Stimulated activated CD8-positive, alpha-beta memory T cell treated with anti-CD3 and anti-CD28 coated beads, Interleukin-2, amount 100 ng/mL, for 1 hour (primary cell): ENCODE measurements at places on chromosomes 13 and 19.

DNA sequence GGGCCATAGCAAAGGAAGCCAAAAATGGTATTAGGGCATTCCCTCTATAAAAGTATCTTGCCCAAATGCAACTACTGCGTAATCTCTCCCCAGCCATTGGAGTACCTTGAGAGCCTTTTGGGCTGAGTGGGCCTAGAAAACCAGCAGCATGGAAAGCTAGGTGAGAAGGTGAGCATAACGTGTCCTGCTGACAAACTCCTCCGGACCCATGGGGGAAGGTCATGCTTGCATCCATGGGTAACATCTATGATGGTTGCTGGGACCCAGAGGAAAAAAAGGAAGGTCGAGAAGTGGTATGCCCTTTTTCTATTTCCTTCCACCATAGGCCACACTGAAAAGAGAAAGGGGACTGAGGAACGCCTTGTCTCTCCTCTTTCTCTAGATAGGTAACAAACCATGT, 57.4 kb downstream of the ZNF728 start:
- DNase-seq: no peak

DNA sequence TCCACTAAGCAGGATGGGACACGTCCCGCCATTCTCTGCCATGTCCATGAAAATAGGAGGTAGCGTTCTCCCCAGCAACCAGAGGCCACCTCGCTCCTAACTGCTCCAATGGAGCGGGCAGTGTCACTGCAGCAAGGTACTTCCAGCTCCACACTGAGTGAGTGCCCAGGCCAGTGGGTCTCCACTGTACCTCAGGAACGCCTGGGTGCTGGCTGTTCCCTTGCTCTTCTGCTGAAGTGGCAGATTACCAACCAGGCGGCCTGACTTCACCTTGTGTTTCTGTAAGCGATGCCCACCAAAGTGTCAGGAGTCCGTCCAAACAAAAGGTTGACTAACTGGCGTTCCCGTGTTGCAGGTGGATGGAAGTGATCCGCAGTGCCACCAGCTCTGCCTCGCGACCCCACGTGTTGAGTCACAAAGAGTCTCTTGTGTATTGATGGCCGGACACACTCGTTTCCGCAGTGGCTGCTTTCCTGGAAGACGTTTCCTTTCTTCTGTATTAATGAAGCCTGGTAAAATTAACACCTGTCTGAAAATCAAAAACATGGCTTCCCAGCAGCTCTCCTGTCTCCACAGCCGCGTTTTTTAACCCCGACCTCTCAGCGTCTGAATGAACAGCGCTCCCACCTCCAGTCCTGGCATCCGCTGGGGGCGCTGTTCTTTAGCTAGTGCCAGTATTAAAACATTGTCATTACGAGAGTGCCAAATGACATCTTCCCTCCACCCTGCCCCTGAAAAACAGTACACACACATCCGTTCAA, 128.8 kb downstream of the STK24 start:
- no peak for DNase-seq

- no peak for DNase-seq
These were observed 150.0 kb downstream of the DPF1 start for GRCh38 chr19:38073841-38074685.

GRCh38 chr13:23513455-23513854, 56.8 kb upstream of the TNFRSF19 start:
- no peak for DNase-seq

DNA sequence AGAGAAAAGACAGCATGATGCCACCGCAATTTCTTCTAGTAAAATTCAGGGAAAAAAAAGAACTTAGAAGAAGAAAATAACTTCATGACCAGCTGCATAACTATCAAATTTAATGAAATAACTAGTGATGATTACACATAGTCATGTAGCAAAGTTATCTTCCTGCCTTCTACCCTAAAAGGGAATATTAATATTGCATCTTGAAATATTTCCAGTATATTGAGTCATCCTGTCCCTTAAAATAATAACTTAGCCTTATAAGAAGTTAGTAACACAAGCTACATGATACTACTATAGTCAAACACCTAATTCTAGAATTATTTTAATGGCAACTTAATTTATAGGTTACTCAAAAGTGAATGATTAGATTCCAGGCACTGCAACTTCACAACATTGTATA, 289.2 kb downstream of the KLF12 start:
- DNase-seq: no peak

DNA sequence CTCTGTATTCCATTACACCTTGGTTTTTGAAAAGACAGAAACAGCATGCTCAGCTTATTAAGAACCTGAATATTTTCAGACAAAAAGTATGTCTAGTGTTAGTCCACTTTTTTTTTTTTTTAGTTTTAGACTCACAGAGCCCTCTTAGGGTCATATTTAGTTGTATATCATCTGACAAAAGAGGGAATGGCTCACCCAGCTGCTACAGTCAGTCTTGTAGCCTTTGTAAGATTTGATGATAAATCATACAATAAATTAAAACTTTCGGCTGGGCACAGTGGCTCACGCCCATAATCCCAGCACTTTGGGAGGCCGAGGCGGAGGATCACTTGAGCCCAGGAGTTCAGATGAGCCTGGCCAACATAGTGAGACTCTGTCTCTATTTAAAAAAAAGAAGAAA, 43.7 kb upstream of the LDLR start:
- no peak for DNase-seq

GRCh38 chr13:105625691-105626090, 909.8 kb downstream of the EFNB2 start:
- no peak for DNase-seq

GRCh38 chr19:45444318-45445041, 20.8 kb upstream of the ERCC1 start:
- DNase-seq: peak; percentile 66

- no peak for DNase-seq
These were observed 404.9 kb downstream of the FGF14 start for GRCh38 chr13:101996954-101997353.

GRCh38 chr13:25062479-25062878, 33.5 kb upstream of the PABPC3 start:
- no peak for DNase-seq

DNA sequence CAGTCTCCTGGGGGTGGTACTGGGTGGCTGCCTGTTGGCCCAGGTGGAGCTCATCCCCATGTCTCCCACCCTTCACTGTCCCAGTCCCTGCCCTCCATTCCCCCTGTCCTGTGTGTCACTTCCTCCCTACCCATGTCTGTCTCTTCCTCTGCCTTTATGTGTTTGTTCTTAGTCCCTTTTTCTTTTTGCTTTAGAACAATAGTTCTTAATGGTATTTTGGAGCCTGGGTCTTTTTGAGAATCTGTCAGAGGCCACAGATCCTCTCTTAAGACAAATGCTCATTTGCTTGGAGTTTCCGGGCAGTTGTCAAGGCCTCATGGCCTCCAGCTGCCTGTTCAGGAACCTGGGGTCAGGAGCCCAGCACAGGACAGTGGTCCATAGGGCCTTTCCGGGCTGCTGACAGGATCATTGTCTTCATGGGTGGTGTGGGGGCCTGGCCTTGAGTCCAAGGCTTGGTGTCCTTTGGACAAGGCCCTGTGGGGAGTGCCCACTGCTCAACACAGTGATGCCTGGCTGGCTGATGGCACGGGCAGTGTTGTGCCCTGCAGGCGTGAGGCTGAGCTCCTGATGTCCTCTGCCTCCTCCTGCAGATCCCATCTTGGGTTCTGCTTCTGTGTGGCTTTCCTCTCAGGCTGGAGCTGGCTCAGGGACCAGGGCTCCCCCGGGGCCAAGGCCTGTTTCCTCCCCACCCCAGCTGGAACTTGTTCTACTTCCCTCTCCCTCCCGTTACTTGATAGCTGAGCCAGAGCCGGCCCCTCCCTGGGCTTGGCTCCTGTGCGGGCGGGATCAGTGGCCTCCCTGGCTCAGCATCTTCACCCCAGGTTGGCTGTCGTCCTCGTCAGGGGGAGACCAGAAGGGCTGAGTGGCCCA, 3.5 kb downstream of the EGLN2 start:
- no peak for DNase-seq

- no peak for DNase-seq
These were observed 281.6 kb downstream of the DNAJC15 start for GRCh38 chr13:43304945-43305344.

DNA sequence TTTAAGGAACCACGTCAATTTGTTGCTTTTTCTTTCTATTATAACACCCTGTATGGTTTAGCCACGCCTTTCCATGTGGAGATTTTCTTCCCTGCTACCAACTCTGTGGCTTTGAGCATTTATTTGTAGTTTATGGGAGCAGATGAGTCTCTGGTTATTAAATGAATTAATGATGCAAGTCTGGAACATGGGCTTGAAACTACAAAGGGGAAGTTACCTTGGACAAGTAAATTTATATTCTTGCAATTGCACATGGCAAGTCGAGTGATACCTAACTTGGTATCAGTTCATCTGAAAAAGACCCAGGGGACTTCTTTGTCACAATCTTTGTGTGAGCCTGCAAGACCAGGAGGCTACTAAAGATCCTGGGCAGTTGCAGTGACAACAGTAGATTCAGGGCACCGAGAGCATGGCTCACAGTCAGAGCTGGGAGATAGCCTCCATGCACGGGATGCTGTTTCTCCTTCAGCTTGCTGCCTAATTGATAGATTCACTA, 24.4 kb downstream of the B3GLCT start:
- no peak for DNase-seq

DNA sequence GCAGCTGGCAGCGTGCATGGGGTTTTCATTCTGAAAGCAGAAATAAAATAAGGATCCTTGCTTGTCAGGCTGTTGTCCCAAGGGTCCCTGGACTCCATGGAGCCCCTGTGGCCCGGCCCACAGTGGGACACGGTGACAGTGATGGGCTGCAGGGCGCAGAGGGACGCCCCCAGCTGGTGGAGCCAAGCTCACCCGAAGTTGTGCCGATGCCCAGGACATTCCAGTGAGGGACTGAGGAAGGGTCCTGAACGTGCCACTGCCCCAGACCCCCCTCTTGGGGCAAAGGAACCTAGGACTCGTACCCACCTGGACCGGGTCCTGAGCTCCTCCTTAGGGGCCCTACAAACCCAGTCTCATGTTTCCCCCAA, 35.0 kb downstream of the MYO9B start:
- DNase-seq: no peak

DNA sequence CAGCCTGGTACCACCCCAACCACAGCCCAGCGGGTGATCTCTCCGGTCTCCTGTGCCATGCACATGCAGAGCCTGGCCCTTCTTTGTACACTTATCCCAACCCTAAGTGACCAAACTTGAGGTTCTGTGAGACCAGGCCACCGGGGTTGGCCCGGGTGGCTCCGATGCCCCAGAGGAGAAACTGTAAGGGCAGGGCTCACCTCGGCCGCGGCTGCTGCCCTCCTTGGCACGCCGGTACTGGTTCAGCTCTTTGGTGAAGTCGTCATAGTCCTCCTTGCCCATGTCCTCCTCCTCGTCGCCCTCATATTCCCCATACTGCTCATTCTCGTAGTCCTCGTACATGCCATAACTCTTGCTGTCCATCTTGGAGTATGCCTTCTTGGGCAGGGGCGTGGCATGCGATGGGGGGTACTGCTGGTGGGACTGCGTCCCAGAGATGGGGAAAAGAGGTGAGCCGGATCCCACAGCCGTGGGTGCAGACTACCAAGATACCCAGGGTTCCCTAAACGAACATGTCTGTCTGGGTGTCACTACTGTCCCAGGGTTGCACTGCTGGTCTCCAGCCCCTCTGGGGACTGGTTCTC, 23.7 kb downstream of the ZC3H4 start:
- no peak for DNase-seq

- no peak for DNase-seq
These were observed 33.0 kb downstream of the LAIR2 start for GRCh38 chr19:54535601-54536000.

GRCh38 chr13:114151565-114152284, 19.3 kb upstream of the RASA3 start:
- no peak for DNase-seq
